Activated CD4-positive, alpha-beta T cell treated with anti-CD3 and anti-CD28 coated beads for 48 hours (primary cell): ENCODE measurements at places on chromosomes 2 and 18.

GRCh38 chr2:56666777-56667176 is 483.0 kb downstream of the CCDC85A start:
- no peak for DNase-seq

GRCh38 chr2:97901862-97902261 is 93.9 kb downstream of the TMEM131 start:
- DNase-seq: no peak

- DNase-seq: no peak
Measured at GRCh38 chr2:180705122-180705521, 275.3 kb upstream of the UBE2E3 start.

DNA sequence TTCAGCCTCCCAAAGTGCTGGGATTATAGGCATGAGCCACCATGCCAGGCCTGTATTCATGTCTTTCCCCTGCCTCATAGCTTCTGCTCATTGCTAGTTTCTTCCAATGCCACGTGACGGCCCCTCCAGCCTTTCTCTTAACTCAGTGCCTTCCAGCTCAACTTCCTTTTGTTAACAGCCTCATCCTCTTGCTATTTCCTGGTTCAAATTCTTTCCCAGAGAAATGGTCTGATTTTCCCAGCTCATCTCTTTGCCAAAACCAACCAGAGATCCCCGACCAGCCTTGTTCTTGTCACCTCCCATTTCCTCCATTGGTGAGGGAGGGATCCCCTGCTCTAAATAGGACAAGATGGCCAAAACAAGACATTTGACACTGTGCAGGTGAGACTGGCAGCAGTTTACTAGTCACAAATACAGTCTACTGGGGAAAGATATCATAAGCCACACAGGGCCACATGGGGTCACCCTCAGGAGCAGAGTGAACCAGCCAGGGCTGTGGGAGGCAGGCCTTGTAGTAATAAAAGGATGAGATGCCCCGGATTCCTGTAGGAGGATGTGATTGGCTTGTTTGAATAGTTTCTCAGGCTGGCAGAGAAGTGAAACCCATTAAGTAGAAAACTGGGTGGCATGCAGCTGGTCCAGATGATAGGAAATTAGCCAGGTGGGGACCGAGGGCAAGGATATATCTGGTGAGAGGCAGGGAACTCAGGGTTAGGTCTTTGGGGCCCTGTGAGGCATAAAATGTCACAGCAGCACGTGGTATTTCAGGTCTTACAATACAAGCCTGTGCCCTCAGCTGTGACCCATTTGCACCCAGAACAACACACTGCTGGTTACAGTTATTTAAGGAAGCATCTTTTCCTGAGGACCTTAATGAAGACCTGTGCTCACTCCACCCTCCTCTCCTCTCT is 6.4 kb downstream of the CD207 start:
- DNase-seq: no peak

DNA sequence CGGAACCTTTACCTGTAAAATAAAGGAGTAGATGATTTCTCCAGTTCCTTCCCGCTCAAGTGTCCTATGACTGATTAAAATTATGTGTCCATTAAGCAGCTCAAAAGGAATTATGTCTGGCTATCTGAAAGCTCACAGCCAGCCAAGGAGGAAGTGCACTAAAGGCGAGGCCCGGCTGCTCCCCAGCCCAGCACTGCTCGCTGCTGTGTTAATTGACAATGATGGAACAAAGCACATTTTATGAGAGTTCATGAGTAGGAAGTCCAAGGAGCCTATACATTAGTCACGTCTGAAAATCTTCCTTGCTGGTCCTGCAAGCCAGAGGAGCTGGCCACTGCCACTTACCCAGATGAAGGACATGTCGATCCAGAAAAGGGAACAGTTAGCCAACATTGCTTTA is 14.3 kb downstream of the TTC32 start:
- DNase-seq: no peak

- no peak for DNase-seq
Measured at GRCh38 chr2:189370719-189371118, 70.6 kb upstream of the WDR75 start.
